Thoracic aorta (tissue), 2 donors: ENCODE measurements at places on chromosomes 13 and 19.

DNA sequence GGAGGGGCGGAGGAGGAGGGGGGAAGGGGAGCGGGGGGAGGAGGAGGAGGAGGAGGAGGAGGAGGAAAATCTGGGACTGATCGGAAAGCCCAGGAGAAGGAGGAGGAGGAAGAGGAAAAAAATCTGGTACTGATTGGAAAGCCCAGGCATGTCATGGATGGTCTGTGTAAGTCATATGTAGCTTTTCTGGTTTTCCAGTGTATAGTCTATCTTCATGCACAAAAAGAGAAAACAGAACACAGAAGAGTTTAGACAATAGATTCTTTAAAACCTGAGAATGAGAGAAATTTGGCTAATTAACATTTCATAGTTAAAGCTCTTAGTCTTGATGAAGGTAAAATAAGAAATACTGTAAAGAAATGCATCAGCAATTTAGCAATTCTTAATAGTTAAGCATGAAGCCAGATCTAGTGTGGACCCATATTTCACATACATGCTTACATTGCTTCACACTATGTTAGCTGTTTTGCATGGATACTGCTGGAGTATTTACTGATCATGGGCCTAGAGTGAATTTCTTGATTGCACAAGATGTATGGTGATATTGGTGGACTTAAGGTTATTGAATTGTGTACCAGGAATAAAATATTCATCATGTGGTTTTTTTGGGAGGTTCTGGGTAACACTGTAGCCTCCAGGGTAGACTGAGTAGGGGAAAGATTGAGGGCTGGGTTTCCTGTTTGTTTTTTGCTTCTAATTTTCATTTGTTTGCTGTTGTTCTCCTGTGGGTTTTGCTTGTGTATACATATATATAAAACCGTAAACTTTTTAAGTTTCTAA is 41.4 kb downstream of the SUCLA2 start:
- no peak for DNase-seq

DNA sequence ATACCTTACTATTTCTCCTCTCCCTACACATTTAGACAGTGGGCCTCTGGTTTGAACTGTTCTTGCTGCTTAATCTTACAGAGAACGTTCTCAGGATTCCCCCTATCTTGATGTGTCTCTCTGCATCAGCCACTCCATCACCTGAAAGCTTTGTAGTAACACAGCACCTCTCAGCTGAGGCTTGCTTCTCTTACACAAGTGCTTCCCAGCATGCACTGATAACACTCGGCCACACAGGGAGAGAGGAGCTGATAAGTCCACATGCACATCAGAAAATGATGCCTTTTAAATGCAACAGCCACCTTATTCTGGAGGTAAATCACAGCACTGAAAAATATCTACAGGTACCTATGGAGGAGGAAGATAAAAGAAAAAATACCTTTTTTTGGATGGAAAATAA is 192.2 kb upstream of the TSHZ3 start:
- DNase-seq = no peak

DNA sequence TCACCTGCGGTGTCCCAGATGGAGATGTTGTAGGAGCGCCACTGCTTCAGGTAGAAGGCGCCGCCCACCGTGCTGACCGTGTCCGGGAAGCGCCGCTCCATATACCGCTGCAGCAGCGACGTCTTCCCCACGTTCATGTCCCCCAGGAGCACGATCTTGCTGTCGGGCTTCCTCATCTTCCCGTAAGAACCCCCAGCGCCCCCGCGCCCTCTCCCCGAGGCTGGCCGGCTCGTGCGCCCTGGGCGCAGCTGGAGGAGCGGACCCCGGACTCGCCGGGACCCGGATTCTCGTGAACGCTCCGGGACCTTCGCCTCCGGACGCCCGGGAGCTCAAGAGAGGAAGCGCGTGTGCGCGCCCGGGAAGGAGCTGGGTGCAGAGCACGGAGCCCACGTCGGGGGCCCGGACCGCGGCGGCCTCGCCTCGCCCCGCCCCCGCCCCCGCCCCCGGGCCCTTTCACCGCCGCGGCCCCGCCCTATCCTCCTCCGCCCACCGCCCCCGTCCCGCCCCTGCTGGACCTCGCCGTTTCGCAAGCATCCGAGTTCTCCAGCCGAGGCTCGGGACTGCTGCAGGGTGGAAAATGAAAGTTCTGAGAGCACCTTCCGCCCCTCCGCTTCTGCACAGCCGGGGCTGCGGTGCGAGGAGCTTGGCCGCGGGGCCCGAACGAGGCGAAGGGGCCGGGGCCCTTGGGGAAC is at the start of gene RAB20:
Gene RAB20, minus strand, starts transcription at position 379 of the 692 bp plus-strand sequence. Its CDS starts 203 bp downstream, at position 176.
- DNase-seq = peak; percentile 54

GRCh38 chr13:51729866-51730553 is 74.0 kb downstream of the DHRS12 start:
- DNase-seq = peak; percentile 28

GRCh38 chr19:1847684-1848398 is 442 bp downstream of the REXO1 start:
- no peak for DNase-seq
